Activated gamma-delta T cell treated with Interleukin-2 at 50 U/mL for 16 hours (primary cell): ENCODE measurements at places on chromosomes 2 and 18.

GRCh38 chr18:34697891-34698290 is 12.2 kb upstream of the DTNA start:
- no peak for DNase-seq

DNA sequence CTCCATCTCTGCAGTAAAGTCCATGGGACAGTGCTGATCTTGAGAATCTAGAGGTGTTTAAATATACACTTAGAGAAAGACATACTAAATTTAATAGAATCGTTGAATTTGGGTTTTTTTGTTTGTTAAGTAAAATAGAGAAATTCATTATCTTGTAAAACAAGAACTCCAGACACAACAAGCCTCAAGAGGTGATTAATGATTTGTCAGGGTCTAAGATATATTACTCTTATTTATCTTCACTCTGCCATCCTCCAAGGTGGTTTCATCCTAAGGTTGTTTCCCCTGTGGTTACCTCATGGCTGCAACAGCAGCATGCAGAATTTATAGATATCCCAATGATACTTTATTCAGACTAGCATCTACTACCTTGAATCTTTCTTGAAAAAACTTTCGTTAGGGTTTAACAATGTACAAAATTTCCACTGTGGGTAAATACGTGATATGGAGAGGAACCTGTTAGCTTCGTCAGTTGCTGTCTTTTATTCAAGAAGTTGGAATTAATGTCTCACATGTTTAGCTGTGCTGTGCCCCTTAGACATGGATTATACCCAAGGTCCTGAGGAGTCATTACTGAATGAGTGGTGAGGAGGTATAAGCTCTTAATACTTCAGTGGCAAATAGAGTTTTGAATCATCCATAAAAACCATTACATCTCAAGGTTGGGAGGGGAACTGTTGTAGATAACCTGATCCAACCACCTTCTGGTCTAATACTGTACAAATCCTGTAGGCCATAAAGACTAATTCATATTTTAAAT is 128.0 kb downstream of the GPD2 start:
- DNase-seq = no peak

DNA sequence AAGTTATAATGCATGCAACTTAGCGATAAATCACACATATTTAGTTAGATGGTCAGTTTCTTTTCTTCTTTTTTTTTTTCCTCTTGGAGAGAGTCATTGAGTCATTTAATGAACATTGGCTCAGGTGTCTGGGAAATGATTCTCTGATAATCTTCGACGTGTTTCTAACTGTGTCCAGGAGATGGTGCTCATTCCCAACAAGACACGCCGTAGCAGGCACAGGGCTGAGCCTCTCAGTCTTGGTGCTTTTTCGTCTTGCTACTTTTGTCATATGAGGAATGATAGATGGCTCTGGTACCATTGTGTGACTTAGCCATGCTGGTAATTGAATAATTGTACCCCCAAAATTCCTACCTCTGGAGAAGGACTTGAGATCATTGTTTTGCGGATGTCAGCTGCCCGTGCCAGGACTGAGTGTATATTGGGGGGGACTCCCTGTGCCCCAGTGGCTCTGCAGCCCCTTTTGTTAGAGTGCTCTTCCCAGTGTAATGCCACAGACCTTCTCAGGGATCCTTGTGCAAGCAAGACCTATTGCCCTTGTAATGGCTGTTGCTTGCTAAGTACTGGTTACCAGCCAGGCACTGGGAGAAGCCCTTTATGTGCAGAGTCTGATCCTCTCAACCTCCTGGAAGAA is 107.6 kb upstream of the CYRIA start:
- no peak for DNase-seq

- DNase-seq = no peak
These were observed 8.8 kb upstream of the EIF2AK3 start for GRCh38 chr2:88636026-88636425.

DNA sequence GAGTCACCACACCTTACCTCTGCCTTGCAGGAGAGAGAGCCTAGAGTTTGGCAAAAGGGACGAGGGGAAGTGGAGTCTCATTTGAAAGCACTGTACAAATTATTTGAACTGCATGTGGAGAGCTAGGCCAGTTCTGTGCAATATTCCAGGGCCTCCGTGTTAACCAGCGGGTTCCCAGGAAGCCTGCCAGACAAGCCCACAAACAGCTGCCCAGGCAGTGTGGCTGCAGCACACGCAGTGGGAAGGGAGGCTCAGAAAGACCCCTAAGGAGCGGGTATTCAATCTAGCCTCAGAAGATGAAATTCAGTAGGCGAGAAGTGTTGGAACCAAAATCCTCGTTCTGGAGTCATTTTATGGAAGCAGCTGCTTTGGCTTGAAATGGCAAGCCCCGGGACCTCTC is 30.7 kb downstream of the CNGA3 start:
- no peak for DNase-seq

GRCh38 chr18:78390348-78390951 is 589.2 kb upstream of the SALL3 start:
- DNase-seq = no peak

- DNase-seq = no peak
These were observed 433.5 kb upstream of the LRATD1 start for GRCh38 chr2:14199040-14199439.

DNA sequence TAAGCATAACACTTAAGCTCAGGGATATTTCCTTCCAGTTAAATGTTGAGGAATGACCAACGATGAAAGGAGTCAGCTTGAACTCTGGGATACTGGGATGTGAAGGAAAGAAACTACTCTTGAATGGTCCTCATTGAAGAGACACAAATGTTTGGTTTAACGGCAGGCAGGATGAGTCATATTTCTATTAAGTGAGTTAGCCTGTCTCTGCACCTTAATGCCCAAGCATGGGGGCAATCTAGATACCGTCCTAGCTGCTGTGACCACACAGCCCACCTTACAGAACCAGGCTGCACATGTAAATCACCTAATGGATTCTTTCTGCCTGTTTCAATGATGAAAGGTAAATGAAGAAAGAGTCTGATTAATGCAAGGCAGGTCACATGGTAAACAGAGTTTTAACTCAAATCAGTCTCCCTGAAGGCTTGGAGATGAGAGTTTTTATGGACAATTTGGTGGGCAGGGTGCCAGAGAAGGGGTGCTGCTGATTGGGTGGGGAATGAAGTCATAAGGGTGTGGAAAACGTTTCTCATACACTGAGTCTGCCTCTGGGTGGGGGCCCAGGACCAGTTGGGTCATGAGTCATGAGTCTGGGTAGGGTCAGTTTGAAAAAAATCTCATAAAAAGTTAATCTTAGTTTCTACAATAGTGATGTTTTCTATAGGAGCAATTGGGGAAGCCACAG is 144.6 kb upstream of the MMADHC start:
- DNase-seq = no peak

DNA sequence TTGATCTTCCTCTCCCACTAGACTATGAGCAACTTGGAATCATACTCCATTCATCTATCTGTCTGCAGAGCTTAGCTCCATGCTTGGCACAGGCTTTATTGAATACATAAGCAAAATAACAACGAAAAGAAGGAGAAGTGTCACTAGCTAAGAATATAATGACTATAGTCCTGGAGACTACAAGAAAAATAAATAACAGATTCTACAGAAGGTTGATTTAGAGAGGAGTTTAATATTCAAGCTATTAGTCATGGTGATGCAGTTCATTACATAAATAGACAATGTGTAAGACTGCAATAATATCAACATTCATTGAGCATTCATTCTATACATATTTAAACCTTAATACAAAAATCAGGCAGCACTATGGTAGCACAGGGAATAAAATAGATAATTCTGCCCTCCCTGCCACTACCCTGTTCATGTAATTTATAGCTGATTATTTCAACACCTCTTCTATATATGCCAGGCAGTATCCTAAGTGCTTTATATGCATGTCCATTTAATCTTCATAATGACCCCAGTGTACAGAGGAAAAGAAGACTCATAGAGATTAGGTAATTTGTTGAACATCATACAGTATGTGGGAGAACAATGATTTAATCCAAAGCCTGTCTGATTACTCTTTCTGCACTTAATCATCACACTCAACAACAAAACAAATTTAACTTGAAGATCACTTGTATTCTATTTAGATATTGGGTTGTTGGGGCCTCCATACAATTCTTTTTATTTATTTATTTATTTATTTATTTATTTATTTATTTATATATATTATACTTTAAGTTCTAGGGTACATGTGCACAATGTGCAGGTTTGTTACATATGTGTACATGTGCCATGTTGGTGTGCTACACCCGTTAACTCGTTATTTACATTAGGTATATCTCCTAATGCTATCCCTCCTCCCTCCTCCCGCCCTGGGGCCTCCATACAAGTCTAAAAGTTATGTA is 165.3 kb downstream of the RNF152 start:
- DNase-seq = no peak

- DNase-seq = no peak
These were observed 117.6 kb downstream of the TPGS2 start for GRCh38 chr18:36711014-36711725.

- DNase-seq = no peak
These were observed 24.4 kb downstream of the LBH start for GRCh38 chr2:30255466-30256408.

- DNase-seq = no peak
These were observed 261.1 kb downstream of the CNTNAP5 start for GRCh38 chr2:124286089-124286783.

DNA sequence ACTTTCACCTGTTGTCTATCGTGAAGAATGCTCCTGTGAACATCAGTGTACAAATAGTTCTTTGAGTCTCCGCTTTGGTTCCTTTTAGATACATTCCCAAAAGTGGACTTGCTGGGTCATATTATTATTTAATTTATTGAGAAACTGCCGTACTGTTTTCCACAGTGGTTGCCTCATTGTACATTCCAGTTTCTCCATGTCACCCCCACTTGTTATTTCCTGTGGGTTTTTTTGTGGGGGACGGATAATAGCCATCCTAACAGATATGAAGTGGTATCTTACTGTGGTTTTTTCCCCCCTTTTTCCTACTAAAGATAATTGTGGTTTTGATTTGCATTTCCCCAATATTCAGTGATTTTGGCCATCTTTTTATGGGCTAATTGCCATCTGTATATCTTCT is 53.8 kb downstream of the SMCHD1 start:
- DNase-seq = no peak

DNA sequence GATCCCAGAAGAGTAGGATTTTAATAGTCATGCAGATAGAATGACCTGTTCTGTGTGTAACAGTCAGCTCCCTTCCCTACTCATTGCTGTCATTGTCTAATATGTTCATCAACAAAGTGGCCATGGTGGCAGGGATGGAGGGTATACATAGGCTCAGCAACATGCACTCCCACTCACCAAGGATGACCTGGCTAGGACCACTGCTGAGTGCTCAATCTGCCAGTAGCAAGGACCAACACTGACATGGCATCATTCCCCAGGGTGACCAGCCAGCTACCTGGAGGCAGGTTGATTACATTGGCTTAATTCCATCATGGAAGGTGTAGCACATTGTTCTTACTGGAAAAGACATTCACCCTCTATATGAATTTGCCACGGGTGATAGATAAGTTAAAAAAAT is 401.7 kb upstream of the CELF4 start:
- DNase-seq = no peak

DNA sequence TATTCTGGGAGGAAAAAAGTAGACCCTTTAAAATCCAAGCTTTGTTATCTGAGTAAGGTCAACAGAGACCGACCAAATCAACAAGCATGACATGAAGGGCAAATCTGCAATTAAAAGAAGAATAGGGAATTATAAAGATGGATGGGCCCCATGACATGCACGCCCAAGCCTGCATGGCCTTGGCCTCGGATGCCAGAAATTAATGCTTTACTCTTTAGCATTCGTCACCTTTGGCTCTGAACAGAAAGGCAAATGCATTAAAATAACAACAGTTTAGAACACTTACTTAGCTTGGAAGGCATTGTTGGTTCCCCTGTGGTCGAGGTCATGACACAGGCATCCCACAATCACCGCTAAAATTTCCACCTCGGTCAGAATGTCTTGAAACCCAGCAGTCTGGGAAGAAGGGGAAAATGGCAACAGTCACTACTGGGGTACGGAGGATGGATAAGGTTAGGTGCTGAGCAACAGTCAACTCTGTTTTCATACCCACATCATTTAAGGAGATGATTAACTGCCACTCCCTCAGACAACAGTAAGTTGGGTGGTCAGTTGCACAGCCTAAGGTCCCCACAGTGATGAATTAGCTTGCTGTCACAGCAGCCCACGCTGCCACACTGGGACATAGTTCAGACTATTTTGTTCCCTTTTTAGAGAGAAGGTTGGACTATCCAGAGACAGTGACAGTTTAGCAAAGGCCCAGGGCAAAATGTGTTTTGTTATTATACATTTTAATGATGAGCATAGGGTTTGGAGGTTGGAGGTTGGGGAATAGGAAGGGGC is 319.1 kb downstream of the AGPS start:
- no peak for DNase-seq

DNA sequence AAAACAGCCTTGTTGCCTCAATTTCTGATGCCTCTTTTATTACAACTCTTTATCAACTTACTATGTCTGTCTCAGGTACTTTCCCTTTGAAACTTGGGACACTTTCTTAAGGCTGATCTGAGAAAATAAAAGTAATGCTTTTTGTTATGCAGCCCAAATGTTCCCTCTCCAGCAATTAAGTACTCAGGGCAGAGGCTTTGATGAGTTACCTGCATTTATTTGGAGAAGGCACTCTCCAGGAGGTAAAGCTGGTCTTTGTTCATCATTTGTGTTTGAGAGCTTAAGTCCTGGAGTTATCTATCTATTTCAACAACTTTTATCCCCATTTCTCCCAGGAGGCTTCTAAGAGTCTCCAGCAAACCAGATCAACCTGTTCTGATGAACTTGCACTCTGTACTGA is 259.2 kb downstream of the ASXL3 start:
- DNase-seq = no peak

GRCh38 chr2:134716721-134717243 is 2.0 kb downstream of the TMEM163 start:
- DNase-seq = no peak

- DNase-seq = no peak
These were observed 435.6 kb upstream of the HS6ST1 start for GRCh38 chr2:128754246-128754724.

GRCh38 chr2:100211521-100211920 is 69.1 kb upstream of the AFF3 start:
- no peak for DNase-seq

GRCh38 chr2:121653035-121653434 is 3.8 kb upstream of the CLASP1 start:
- DNase-seq = no peak

DNA sequence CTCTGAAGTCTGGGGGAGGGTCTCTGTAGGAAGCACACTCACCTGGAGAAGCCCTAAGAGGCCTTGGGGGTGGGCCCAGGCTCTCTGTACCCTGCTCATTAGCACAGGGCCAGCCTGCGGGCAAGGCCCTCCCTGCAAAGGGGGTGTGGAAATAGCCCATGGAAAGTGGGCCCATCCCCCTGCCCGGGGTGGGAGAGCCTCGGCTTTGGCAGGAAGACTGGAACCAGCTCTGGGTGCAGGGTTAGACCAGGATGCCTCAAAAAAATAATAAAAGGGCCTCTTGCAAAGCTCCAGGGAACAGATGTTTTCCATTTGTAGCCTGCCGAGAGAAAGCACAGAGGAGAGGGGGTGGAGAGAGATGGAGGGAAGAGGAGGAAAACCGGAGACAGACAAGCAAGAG is 98.7 kb downstream of the STPG4 start:
- DNase-seq = no peak
